ENCODE measurements at places on chromosomes 7 and 10. TPM values are rescaled to one million over a fixed set of nuclear protein-coding genes. Genes with fewer than 3 reads are reported as not detected.

Gene PKD2L1
- polyA plus RNA-seq = not detected

DNA sequence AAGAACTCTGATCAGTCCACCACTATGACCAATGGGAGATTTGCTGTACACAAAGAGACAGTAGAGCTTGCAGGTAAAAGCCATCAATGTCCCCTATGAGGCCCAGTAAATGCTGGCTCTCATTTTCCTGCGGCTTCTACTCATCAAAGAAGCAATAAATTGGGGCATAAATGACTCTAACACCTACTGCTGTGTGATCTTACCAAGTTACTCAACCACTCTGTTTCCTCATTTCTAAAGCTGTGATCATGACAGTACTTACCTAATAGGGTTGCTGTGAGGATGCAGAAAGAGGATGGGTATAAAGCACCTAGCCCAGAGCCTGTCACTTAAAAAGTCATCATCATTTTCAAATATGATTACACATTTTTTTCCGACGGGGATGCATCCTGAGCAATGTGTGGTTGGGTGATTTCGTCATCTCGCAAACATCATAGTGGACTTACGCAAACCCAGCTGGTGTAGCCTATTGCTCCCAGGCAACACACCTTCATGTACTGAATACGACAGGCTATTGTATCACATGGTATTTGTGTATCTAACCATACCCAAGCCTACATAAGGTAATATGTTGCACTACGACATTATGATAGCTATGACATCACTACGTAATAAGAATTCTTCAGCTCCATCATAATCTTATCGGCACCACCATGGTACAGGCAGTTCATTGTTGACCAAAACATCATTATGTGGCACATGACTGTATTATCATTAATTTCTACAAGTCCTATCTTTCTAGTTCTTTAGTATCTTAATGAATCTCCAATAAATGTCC lies 7.1 kb upstream of the MGMT start:
- DNase-seq = no peak

GRCh38 chr10:112969542-112969941 lies 19.5 kb downstream of the TCF7L2 start:
- no peak for DNase-seq

GRCh38 chr7:12571691-12572090 lies 1.2 kb downstream of the SCIN start:
- no peak for DNase-seq

DNA sequence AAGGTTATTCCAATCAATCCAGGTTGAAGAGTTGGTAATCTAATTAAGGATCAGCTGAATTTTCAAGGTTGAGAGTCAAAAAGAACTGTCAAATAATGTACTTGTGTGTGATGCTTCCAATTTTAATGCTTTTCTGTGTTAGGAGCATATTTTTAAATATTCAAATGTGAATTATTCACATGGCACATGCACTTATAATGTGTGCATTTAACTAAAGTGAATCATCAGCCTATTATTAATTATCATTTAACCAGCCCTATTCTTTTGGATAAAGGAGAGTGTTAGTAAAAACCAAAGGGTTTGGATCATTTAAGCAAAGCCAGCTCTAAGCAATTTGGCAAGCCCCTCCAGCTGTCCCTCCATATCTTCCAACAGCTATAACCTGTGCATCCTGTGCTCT lies 11.2 kb downstream of the LGI1 start:
- DNase-seq = no peak

- DNase-seq = no peak
Observed at GRCh38 chr10:14008740-14009080, 322.0 kb downstream of the FRMD4A start.

- no peak for DNase-seq
Observed at GRCh38 chr10:89183571-89183970, 23.5 kb downstream of the CH25H start.

DNA sequence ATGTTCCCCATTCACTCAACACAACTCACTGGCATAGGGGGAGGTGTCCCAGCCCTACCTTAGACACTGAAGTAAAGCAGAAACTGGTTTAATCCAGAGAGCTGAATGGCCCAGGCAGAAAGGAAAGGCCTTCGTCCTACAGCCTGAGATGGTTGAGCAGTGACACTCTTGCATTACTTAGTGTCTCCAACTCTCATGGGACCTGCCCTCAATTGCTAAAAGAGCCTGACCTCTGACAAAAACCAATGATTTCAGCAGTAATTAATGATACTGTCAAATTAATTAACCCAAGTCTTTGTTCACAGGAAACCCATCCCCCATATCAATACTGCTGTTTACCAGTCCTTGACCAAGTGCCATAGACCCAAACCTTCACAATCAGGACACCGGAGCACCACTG lies 48.6 kb downstream of the ICA1 start:
- DNase-seq = no peak

GRCh38 chr10:111836064-111836463 lies 347.5 kb downstream of the GPAM start:
- DNase-seq = no peak

GRCh38 chr10:110160522-110160921 lies 46.9 kb upstream of the MXI1 start:
- no peak for DNase-seq

Gene DRGX
- polyA plus RNA-seq = 0.06 TPM

Gene FAM25A
- polyA plus RNA-seq = not detected

DNA sequence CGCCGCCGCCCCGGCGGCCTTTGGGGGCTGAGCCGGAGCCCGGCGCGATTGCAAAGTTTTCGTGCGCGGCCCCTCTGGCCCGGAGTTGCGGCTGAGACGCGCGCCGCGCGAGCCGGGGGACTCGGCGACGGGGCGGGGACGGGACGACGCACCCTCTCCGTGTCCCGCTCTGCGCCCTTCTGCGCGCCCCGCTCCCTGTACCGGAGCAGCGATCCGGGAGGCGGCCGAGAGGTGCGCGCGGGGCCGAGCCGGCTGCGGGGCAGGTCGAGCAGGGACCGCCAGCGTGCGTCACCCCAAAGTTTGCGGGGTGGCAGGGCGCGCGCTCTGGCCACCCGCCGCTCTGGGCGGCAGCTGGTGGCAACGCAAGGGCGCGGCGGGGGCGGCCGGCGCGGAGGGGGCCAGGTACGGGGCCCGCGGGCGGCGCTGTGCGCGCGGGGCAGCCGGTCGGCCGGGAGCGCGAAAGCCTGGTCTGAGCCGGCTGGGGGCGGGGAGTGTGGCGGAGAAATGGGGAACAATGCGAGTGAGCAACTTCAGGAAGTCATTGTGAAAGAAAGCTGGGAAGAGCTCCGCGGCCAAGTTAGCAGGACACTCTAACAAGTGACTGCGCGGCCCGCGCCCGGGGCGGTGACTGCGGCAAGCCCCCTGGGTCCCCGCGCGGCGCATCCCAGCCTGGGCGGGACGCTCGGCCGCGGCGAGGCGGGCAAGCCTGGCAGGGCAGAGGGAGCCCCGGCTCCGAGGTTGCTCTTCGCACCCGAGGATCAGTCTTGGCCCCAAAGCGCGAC lies at the start of gene IKZF1:
Gene IKZF1 (plus strand): TSS at position 588 of the 782 bp plus-strand sequence. CDS start 14,346 bp downstream, outside the sequence.
- no peak for DNase-seq

- DNase-seq = no peak
Observed at GRCh38 chr10:62335326-62335725, 38.8 kb upstream of the ZNF365 start.

All from BJ (cell line).